ENCODE measurements at places on chromosomes 2 and 18.

DNA sequence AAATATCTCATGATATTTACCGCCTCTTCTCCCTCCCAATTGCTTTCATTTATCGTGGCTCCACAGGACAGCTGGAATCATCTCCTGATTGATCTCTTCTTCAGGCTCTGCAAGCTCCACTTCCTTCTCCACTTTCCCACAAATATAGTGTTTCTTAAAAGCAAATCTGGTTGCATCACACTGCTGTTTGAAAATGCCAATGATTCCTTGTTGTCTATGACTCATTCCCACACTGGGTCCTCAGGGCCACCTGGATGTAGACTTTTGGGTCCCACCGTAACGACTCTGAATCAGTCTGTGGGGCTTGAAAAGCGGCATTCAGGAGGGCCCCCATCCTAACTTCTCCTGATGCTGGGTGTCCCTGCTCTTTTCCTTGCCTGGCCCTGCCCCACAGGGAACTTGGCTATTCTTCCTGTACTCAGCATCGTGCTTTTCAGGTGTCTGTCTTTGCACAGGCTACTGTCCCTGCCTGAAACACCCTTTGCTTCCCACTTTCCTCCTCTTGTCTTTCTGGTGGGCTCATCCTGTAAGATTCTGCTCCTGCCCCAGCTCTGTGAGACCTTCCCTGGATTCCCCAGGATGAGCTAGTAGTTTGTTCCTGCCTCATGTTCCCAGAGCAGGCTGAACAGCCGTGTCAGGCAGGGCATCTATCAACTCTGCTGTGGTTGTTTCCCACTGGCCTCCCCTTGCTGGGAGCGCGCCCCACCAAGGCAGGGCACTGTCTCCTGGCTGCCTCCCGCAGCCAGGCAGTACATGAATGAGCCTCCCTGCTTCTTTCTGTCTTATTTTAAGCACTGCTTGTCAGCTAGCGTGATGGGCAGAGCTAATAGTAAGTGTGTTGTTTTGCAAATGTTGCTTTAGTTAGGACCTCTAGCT is 111.9 kb downstream of the KCTD1 start:
- DNase-seq: no peak

- peak; percentile 79 for DNase-seq
These were observed 58.1 kb downstream of the NCKAP1 start for GRCh38 chr2:182980115-182980514.

GRCh38 chr18:10374636-10375293 is 79.7 kb upstream of the APCDD1 start:
- DNase-seq: no peak

GRCh38 chr2:226403369-226403768 is 396.3 kb downstream of the IRS1 start:
- no peak for DNase-seq

DNA sequence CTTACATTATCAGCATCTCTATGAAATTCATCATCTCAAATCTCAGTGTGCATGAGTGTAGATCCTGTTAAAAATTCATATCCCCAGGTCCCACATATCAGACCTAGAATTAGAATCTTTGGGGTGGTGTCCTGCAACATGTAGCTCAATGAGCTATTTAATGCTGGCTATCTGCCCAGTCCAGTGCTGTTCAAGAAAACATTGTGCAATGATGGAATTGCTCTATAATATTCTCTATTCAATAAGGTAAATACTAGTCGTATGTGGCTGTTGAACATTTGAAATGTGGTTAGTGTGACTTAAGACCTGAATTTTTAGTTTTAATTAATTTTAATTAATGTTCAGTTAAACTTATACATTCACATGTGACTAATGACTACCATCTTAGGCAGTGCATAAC is 127.4 kb downstream of the NOL4 start:
- DNase-seq: no peak

- DNase-seq: no peak
These were observed 2.3 kb downstream of the MEIS1 start for GRCh38 chr2:66437109-66437690.

- DNase-seq: no peak
These were observed 332.6 kb upstream of the SALL3 start for GRCh38 chr18:78647018-78647417.

- no peak for DNase-seq
These were observed 72.4 kb downstream of the IRS1 start for GRCh38 chr2:226727251-226727650.

DNA sequence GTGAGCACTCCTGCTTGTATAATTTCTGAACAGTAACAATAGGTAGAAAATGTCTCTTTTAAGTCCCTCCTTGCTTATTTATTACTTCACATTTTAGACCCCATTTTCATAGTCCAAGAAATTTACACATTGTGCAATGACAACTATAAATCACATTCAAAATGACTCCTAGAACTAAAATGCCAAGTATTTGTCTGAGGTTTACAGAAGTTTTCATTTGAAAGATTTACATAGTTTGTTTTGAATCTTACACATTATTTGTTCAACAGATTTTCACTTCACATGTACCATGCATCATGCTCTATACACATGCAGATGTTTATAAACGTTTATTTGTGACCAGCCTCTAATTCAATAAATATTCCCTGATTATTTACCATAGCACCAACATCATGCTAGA is 15.7 kb upstream of the TRIB2 start:
- DNase-seq: no peak

DNA sequence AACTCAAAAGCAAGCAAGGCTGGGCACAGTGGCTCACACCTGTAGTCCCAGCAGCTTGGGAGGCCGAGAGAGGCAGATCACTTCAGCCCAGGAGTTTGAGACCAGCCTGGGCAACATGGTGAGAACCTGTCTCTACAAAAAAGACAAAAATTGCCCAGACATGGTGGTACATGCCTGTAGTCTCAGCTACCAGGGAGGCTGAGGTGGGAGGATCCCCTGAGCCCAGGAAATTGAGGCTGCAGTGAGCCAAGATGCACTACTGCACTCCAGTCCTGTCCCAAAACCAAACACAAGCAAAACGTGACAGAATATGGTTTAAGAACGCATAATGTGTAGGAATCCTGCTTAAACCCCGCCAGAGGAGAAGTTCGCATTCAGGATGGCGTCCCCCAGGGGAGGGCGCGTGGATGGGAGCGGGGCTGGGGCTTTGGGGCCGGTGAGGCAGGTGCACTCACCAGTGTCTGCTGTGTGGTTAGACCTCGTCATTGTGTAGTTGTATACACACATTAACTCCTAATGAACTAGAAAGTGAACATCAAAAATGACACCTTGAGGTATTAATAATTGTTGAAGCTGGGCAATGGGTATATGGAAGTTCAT is 5.4 kb downstream of the COLEC11 start:
- no peak for DNase-seq

DNA sequence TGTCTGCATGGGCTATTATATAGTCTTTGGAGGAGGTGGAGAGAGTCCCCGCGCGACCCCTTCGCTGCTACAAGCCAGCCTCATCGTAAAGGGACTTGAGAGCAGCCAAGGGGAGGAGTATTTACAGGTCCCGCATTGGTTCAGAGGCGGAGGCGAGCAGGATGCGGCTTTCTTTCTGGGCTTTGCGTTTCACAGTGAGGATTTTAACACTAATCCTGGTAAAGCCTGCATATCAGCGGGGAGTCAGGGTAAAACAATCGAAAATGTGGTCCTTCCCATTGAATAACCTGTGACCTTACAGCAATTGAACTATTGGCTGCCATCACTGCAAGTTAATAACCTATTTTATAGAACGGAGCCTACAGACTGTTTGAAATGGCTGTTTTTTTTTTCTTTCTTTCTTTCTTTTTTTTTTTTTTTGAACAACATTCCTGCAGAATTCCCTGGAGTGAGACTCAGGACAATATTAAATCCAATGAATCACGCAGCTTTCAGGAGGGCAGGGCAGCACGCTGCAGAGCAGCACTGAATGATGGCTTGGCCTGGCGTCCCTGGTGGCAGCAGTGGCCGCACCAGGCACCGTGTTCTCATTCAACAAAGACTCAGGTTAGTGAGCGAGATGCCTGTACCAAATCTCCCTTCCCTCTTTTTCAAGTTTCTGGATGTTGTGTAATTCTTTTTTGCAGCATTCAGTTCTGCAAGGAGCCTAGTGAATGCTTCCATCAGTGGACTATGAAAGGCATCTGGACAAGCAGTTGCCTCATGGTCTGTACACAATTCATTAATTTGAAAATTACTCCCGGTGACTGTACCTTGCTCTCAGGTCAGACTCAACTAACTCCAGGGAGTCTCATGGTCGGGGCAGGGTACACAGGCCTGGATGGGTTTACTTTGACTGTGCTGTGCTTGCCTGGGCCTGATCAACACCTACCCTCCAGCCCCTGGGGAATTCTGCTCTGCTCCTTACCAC is 19.8 kb downstream of the SMIM21 start:
- DNase-seq: no peak

DNA sequence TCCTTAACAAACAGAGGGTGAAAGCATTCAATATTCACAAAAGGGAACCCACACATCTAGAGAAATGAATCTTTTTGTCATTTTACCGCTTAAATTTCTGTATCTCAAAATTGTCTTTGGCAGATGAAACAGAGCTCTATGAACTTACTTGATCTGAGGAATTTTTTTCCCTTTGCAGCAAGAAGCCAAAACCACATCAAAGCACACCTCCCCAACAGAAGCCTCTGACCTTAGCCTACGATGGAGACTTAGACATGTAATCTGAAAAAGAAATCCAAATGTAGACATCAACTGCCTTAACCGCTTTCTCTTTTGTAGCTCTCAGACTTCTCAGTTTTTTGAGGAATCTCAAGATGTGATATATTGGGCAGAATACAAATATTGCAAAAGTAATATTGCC is 287.9 kb upstream of the HNMT start:
- no peak for DNase-seq

DNA sequence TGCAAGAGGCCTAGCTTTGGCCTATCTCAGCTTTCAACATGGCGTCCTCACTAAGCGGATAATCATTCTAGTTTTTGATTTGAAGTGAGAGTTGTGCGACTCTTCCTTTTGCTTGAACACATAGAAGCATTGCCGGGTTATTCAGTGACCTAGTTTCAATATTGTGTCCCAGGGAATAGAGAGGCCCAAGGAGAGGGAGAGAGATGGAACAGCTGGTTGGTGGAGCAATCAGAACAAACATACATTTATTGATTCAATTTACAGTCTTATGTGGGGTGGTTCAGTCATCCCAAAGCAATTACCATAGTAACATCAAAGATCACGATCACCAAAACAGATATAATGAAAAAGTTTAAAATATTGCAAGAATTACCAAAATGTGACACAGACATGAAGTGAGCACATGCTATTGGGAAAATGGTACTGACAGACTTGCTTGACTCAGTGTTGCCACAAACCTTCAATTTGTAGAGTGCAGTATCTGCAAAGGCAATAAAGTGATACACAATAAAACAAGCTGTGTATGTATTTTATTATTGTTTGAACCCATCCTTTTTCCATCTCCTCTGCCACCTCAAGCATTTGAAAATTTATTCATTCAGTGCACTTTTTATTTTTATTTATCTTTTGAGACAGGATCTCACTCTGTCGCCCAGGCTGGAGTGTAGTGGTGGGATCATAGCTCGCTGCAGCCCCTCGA is 30.2 kb downstream of the COPS7B start:
- DNase-seq: no peak

GRCh38 chr18:79926306-79926705 is 25.1 kb downstream of the SLC66A2 start:
- no peak for DNase-seq

GRCh38 chr2:119809339-119810048 is 49.8 kb downstream of the PTPN4 start:
- peak; percentile 20 for DNase-seq

DNA sequence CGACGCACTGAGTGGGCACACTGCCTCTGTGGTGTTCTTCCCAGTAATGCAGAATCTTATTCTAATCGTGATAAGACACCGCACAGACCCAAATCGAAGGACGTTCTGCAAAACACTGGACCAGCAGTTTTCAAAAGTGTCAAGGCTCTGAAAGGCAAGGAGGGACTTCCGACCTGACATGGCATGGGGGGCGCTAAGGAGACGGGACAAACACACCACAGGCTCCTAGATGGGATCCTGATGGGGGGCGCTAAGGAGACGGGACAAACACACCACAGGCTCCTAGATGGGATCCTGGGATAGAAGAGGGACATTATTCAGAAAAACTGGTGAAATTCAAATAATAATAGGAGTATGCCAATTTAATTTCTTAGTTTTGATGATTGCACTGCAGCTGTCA is 191.4 kb downstream of the LDLRAD4 start:
- no peak for DNase-seq

GRCh38 chr2:37244017-37244416 is 12.6 kb downstream of the NDUFAF7 start:
- no peak for DNase-seq

DNA sequence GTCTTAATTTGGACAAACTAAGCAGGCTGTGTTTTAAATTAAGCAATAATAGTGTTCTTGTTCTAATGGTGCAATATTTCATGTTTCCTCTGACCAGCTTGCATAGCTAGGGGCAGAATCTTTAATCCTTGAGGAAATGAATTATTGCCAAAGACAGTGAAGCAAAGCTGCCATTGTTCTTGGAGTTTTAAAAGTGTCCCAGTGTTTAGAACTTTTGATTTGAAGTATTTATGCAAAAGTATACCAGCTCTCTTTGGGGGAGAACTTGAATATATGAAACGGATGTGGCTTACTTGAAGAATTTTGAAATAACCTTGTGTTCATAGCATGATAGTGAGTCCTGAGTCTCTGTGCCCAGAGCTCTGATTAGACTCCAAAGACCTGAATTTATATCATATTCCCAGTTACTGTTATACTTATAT is 33.4 kb downstream of the ITGA6 start:
- peak; percentile 42 for DNase-seq

DNA sequence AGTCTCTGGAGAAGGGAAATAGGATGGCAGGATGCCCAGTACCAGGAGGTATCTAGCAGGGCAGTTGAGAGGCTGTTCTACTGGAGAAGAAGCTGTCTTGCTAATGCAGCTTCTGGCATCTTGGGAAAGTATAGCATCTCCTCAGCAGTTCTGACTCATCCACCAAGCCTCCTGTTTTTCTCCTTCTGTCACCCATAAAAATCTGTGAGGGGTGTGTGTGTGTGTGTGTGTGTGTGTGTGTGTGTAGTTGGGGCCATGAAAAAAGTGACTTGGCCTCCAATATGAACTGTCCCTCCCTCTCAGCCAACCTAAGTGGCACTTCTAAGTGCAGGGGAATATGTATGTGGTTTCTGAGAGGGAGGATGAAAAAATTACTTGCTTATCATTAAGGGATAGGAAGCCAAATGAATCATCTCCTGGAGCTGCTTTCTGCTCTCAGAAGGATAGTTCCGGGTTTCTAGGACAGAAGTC is 83.9 kb downstream of the CBLN2 start:
- DNase-seq: no peak

- no peak for DNase-seq
These were observed 2.8 kb upstream of the ZNF236 start for GRCh38 chr18:76819411-76820136.

- peak; percentile 76 for DNase-seq
These were observed 33.6 kb upstream of the B3GNT7 start for GRCh38 chr2:231361701-231362554.

GRCh38 chr2:239802185-239802649 is 222.9 kb downstream of the NDUFA10 start:
- DNase-seq: no peak

DNA sequence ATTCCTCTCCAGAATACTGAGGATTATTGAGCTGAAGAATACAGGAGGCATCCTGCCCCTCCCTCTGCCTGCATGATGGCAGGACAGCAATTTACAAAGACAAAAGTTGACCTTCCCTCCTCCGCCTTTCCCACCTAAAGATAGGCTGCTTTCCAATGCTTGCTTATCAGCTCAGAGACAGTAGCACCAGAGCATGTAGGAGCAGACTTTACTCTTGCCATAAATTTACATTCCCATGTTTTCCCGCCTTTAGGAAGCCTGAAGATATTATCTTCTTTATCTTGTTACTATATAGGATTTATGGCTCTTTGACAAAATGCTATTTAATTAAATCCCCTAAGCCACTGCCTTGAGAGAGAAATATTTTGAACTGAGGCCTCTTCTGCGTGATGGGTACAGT is 135.6 kb upstream of the HNMT start:
- no peak for DNase-seq

Data from suppressor macrophage treated with lipopolysaccharide for 1 hour (primary cell).